ENCODE measurements at places on chromosomes 6 and 20. TPM values are rescaled to one million over a fixed set of nuclear protein-coding genes. Genes with fewer than 3 reads are reported as not detected.

DNA sequence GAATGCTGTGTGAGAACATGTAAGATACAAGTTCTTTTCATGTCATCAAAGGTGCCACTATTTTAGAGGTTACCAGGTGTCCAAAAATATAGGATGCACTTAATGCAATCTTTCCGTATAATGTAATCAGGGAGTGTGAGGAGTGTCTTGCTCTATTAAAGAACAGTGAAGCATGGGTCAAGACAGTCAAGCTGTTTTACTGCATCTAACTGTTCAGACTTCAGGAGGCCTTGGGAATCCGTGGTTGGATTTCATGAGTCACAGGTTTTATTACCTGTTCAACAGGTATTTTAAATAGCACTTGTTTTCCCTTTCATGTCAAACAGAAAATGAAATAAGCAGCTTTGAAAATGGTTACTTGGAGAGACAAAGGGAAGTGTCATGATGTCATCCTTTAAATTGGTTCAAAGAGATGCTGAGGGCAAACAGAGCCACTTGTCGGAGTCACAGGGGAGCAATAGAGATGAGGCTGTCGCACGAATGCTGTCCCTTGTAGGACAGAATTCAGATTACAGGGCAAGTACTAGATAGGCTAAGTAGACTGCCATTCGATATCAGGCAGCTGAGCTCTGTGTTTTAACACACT is 621.5 kb downstream of the QKI start:
- peak; percentile 24 for DNase-seq

The LTA gene
- total RNA-seq = not detected

GRCh38 chr6:33053230-33053629 is 20.2 kb downstream of the HLA-DPA1 start:
- DNase-seq = no peak

The MOG gene
- total RNA-seq = 2.9 TPM

DNA sequence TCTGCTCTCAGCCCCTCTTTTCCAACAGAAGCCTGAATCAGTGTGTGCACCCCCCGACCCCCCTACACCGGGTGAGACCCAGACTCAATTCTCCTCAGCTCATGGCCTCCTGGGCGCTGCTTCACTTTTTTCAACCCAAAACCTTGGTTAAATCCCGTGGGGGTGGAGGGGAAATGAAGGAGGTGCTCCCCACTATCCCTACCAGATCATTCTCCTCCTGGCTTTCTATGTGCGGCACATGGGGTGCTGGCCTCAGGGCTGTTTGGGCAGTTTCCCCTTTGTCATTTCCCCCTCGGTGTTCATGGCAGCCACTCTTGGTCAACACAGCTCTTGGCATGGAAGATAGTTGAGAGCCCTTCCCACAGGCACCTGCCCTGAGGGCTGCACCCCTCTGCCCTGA is 4.6 kb downstream of the CST4 start:
- DNase-seq = no peak

Measured in umbilical cord (tissue), 2 donors.